COLO829 (cell line): ENCODE measurements at places on chromosomes 7 and 10.

DNA sequence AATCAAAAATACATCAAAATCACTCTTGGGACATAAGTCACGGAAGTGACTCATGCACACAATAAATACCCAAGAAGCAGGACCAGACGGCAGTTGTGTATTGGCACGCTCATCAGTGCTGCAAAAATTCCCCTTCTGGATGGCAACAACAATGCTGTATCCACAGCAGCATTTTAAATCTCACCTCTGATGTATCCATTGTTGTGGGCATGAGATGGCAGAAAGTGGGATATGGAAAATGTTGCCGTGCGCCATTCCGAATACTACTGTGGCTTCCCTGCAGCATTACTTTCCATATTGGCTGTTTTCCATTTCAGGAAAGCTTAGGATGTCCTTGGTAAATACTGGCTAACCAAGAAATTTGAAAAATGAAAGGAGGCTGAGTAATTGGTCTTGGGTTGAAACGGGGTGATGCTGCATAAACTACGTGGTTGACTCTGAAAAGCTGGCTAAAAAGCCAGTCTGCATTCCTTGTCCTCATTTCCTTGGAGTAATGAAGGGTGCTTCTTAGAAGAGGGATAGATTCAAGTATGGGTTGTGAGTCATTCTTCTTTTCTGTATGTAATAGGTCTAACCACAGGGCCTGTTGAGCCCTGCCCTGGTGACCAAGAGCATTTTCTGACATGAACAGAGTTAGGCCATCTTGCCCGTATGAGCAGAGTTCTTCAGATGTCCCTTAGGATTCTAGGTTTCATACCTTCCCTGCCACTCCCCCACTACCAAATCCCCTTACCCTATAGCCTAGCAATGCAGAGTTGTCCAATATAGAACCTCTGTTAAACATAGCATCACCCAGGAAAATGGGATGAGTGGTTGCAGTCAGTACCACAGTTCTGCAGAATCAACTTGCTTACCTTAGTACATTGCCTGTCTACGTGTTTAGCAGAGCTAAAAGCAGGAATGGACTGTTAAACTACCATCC lies 36.3 kb upstream of the TOMM7 start:
- DNase-seq = peak; percentile 86

GRCh38 chr7:25287291-25287690 lies 59.0 kb upstream of the NPVF start:
- no peak for DNase-seq

DNA sequence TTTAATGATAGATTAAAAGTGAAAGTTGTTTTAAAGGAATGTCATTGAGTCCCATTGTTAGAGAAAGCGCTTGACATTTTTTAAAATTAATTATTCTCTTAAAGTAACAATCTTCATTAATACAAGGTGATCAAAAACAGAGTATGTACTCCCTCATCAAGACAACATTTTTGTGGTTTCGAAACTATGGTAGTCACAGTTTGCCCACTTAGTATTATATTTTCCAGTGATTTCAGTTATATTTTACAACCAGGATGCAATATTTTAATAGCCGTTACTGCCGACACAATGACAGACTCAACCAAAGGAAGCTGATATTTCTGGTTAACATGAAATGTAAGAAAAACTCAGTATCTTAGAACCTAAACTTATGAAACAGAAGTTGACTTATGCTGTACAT lies 31.3 kb downstream of the MKX start:
- no peak for DNase-seq

GRCh38 chr10:85008488-85009184 lies 680.2 kb downstream of the CCSER2 start:
- no peak for DNase-seq

GRCh38 chr10:79188154-79188965 lies 119.6 kb downstream of the ZMIZ1 start:
- DNase-seq = no peak

GRCh38 chr7:30865821-30866220 lies 45.8 kb upstream of the AQP1 start:
- DNase-seq = no peak

- no peak for DNase-seq
These were observed 101.8 kb upstream of the FZD1 start for GRCh38 chr7:91162436-91162835.

DNA sequence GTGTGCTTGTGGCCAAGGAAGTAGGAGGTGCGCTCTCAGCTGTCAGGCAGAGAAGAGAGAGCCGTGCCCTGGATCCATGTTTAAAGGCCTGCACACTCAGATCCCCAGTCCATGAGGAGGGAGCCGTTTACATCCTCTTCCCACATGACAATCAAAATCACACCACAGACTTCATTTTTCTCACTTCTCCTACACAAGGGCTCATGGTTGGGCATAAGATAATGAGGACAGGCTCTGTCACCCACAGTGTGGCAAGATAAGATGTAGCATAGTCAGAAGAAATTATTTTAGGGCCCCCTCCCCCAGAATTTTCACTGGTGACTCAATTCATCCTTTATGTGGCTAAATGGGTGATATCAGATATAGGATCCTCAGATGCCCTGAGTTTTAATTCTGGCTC lies 35.9 kb upstream of the INHBA start:
- no peak for DNase-seq

GRCh38 chr7:155669717-155670505 lies 25.4 kb downstream of the RBM33 start:
- peak; percentile 84 for DNase-seq

GRCh38 chr7:94449151-94449725 lies 54.5 kb downstream of the COL1A2 start:
- peak; percentile 71 for DNase-seq
